Activated CD8-positive, alpha-beta memory T cell treated with anti-CD3 and anti-CD28 coated beads, Interleukin-2, amount 50 U/mL, for 4 hours (primary cell): ENCODE measurements at places on chromosomes 12 and 14.

- DNase-seq = no peak
Measured at GRCh38 chr12:112828541-112828940, 37.0 kb downstream of the RPH3A start.

GRCh38 chr12:76636121-76636692 lies 76.6 kb upstream of the OSBPL8 start:
- no peak for DNase-seq

DNA sequence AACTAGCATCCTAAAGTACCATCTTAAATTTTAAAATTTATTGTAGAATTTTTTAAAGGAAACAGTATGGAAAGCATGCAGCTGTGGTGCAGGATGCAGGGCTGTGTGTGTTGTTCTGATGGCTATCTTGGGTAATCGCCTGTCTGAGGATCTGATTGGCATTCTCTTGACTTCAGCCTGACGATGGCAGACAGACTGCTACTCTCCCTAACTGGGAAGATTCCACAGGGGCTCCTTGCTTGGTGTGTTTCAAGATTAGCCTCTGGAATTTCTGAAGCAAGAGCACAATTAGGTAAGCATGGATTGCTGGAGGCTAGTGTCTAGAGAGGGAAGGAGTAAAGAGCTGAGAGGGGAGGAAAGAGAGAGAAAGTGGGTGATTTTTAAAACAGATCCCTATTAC lies 696.8 kb upstream of the LRFN5 start:
- no peak for DNase-seq

DNA sequence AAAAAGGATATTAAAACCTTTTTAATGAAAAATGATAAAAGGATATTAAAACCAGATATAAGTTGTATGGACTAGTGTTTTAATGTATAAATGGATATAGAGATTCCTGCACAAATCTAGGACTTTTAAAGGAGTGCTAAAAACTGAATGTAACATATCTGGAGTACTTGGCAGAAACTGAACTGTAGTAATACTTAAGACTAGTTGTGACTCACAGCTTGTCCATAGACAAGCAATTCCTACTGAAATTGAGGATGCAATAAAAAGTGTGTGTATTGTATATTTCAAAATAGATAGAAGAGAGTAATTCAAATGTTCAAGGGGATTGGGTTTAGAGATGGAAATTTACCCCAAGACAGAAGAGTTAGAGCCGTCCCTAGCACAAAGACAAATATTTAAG lies 59.6 kb downstream of the FBXO33 start:
- no peak for DNase-seq

DNA sequence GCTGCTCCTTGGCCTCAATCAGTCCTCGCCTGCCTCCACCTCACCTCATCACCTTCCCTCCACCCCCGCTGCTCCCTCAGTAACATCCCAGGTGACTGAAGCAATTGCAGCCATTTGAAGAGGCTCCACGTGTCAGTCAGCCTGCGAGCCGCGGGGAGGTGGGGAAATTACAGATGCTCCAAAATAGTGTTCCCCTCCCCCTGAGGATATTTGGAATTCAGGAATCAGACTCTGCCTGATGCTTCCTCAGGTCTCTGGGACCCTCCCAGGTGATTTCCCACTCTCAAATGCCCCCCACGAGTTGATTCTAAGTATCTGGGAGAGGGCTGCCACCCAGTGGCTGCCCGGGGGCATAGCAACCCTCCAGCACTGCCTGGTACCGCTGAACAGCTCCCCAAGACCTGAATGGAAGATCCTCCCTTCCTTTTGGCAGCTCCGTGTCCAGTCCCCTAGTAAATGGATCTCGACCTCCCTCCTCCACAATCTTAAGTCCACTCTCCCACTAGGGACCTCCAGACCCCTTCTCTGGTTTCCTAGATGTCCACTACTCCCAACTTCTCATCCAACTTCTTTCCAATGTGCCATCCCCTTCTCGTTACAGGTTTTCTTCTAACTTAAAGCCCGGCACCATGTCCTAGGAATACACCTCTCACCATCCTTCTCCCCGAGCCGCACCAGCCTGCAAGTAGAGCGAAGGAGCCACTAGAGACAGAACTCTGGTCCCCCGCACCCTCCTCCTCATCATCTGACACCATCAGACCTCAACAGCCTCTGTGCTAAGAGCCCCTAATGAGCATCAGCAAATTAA lies 1.4 kb upstream of the ASIC1 start:
- DNase-seq = peak; percentile 62

- peak; percentile 45 for DNase-seq
Measured at GRCh38 chr12:92030618-92031017, 115.0 kb downstream of the BTG1 start.

- no peak for DNase-seq
Measured at GRCh38 chr12:106084014-106084671, 54.6 kb downstream of the NUAK1 start.

DNA sequence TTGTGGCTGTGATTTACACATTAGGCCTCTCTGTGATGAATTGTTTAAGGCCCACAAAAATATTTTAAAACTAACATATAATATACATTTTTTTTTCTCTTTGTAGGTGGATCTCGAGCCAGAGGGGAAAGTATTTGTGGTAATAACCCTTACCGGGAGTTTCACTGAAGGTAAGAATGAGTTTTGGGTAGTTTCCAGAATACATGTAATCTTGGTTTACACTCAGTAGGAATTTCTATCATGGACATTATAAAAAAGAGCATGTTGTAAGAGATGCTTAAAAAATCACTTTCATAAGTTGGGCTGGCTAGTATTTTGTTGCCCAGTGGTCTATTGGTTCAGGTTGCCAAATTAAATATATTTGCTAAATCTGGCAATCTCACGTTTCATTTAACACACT lies 69.7 kb downstream of the PRKCH start:
- DNase-seq = no peak

DNA sequence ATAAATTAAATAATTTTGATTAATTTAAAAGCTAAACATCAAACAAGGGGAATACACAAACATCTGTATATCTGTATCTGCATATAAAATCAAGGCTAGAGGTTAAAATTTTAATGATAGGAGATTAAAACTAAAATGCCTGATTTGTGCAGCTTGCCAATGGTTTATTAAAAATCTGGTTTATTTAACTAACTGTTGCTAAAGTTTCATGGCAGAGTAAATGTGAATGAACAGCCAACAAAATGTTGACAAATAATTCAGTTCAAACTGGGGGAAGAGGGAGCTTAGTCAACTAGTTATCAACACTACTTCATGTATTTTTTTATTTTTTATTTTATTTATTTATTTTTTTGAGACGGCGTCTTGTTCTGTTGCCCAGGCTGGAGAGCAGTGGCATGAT lies 43.0 kb downstream of the BTG1 start:
- DNase-seq = no peak

GRCh38 chr12:15979096-15980092 lies 68.3 kb downstream of the DERA start:
- DNase-seq = no peak

GRCh38 chr14:92785667-92786426 lies 8.3 kb upstream of the GOLGA5 start:
- no peak for DNase-seq

DNA sequence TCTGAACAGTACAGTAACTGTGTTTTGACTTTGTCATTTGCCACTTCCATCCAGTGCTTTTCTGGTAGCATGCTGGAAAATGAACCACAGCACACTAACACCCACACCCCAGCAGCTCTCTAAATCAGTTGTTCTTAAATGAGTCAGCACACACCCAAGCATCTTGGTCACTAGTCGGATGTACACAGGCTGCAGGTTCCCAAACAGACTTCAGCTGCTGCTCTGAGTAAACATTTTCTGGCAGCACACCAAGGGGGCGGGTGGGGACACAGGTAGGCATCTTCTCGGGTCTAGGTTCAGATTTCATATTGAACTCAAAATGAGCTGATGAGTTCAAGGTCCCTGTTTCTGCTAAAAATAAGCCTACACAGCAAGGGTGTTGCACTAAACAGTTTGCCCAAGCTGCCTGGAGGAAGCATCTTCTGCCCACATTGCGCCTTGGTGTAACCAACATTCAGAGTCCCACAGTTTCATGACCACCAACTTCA lies 39.8 kb downstream of the IFNG start:
- DNase-seq = peak; percentile 46

DNA sequence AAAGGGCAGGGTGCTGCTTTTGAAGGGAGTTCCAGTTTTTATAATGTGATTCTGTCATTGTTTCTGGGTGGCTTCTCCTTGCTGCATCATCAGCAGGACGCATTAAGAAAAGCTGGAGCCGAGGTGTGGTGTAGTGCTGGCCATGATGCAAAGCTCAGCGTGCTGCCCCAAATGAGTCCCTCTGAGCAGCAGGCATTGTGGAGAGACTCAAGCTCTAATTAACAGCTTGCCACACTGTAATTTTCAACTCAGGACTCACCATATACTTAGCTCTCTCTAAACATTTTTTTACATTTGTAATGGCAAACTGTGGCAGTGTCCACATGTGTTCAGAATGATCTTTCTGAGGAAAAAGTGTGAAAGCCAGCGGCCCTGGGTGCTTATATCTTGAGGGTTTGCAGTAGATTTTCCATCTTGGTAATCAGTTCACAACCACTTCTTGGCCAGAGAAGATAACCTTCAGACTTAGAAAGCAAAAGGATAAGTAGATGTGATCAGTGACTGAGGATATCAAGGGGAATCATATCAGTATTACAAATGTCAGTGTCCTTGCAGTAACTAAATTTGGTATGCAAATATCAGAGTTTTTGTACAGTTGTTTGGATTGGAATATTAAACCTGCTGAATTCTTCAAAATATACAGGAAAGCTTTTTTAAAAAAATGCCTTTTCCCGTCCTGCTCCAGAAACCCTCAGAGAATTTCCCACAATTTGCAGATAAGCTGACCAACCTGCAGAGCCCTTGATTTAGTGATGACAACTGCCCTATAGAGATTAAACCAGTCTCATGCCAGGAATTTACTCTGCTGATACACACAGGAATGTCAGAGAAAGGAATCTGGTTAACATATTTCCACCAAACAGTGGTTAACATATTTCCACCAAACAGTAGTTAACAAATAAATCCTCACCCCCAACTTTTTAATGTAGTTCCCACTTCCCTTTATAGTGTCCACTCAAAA lies 63.6 kb downstream of the DAAM1 start:
- no peak for DNase-seq
